T-helper 2 cell (primary cell): ENCODE measurements at places on chromosomes 2 and 18.

DNA sequence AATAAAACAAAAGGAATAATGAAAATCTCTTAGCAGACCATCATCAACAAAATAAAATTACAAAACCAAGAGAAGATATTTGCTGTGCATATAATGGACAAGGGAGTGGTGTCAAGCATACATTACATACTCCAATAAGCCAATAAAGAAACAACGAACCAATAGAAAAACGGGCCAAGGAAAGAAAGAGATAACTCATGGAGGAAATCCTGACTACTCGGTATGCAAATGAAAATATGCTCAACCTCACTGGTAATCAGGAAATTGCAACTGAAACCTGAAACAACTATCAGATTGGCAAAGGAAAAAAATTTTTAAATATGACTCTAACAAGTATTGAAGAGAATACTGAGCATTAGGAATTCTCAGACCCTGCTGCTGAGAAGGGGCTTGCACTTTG is 84.7 kb downstream of the BCL2 start:
- DNase-seq = no peak

GRCh38 chr2:215189393-215189792 is 51.0 kb upstream of the ABCA12 start:
- no peak for DNase-seq

DNA sequence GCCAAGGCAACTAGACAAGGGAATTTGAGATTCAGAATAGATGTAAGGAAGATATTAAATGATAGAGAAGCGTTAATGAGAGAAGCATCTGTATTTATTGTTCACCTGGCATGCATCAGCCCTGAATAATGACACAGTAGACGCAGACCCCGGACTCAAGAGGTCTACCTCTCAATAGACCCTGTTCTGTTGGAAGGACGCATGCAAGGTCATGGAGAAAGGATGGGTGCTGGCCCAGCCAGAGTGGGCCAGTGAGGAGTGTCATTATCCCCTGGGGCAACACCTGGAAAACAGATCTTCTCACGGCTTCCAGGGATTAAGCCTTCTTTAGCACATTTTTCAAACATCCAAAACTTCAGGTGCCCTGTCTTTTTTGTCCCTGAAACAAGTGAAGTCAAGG is 461.0 kb downstream of the EIPR1 start:
- DNase-seq = no peak

GRCh38 chr18:22987547-22988189 is 54.5 kb downstream of the RBBP8 start:
- DNase-seq = no peak

DNA sequence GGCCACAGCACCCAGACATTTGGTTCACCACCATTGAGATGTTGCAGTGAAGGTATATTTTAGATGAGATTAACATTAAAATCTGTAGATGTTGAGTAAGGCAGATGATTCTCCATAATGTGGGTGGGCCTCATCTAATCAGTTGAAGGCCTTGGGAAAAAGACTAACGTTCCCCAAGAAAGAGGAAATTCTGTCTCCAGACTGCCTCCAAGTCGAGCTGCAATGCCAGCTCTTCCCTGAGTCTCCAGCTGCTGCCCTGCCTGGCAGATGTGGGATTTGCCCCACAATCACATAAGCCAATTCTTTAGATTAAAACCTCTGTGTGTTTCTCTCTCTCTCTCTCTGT is 101.9 kb downstream of the PDCL3 start:
- DNase-seq = no peak
